Kidney (tissue), 22 donors: ENCODE measurements at places on chromosomes 1 and 21. TPM values are rescaled to one million over a fixed set of nuclear protein-coding genes. Genes with fewer than 3 reads are reported as not detected.

DNA sequence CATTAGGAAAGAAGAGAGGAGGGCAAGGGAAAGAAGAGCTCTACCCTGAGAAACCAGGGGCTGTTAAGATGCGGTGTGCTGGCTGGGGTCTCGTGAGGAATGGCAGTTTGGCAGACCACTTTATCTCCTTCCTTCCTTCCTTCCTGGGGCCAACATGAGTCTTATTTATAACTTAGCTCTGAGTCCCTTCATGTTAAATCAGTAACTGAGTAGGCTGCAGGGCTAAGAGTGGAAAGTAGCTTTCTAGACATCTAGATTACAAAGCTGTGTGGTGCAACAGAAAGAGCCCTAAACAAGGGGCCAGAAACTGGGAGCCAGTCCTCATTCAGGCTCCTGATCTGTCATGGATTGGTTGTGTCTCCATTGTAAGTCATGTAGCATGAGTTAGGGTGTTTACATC lies 135.4 kb upstream of the DUSP10 start:
- H3K27ac ChIP-seq = no peak overlapping the region
- no peak for DNase-seq
- no peaks in the 10 kb centered on the region for H3K27me3 ChIP-seq
- no peaks in the 10 kb centered on the region for H3K36me3 ChIP-seq
- no peak overlapping the region for H3K4me3 ChIP-seq

DNA sequence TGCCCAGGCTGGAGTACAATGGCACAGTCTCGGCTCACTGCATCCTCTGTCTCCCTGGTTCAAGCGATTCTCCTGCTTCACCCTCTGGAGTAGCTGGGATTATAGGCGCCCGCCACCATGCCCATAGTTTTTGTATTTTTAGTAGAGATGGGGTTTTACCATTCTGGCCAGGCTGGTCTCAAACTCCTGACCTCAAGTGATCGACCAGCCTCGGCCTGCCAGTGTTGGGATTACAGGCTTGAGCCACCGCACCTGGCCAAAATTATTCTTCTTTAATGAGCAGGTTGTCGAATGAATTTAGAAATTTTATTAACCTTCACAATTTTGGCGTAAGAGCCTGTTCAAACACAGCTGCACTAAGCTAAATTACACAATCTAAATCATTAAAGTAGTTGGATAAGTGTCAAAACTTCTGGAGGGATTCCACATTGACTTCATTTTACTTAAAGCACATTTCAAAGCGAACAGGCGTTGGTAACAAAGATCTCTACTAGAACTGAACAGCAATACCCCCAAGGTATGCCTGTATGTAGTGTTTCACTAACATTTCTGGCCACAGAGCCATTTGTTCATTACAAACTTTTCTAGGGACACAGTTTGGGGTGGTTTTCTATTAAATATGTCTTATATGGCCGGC lies 5.2 kb upstream of the CTH start:
- H3K4me1 ChIP-seq = no peaks in the 10 kb centered on the region
- H3K27ac ChIP-seq = no peak overlapping the region
- no peak overlapping the region for H3K4me3 ChIP-seq
- DNase-seq = no peak
- H3K27me3 ChIP-seq = no peaks in the 10 kb centered on the region
- no peaks in the 10 kb centered on the region for H3K36me3 ChIP-seq

DNA sequence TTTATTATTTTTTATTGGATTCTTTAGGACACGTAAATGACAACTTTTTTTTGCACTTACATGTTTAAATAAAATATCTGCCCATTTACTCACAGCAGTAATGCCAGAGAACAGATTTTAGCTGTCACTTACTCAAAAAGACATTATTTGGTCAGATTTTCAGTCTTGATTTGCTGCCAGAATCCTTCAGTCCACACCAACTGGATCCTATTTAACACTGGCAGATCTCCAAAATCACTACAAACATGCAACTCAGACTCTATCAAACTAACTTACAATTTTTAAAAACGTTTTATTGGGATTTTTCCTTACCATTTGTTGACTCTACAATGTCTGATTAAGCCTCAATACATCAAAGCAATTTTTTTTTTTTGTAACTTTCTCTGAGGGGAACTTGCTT lies 11.1 kb downstream of the ATP6V1G3 start:
- no peak overlapping the region for H3K27ac ChIP-seq
- no peak overlapping the region for H3K4me3 ChIP-seq
- DNase-seq = peak; percentile 26
- no peaks in the 10 kb centered on the region for H3K36me3 ChIP-seq
- no peaks in the 10 kb centered on the region for H3K27me3 ChIP-seq

GRCh38 chr1:167819849-167820683 lies 93.9 kb downstream of the ADCY10 start:
- peak overlapping the region; percentile 14 for H3K4me3 ChIP-seq
- H3K4me1 ChIP-seq = no peaks in the 10 kb centered on the region
- H3K27me3 ChIP-seq = no peaks in the 10 kb centered on the region
- peak; percentile 84 for DNase-seq

Gene GLIS1
- 3.3 TPM for total RNA-seq

GRCh38 chr1:109243860-109244552 lies 5.3 kb upstream of the CELSR2 start:
- H3K27ac ChIP-seq = no peak overlapping the region
- DNase-seq = no peak
- H3K4me3 ChIP-seq = no peak overlapping the region

DNA sequence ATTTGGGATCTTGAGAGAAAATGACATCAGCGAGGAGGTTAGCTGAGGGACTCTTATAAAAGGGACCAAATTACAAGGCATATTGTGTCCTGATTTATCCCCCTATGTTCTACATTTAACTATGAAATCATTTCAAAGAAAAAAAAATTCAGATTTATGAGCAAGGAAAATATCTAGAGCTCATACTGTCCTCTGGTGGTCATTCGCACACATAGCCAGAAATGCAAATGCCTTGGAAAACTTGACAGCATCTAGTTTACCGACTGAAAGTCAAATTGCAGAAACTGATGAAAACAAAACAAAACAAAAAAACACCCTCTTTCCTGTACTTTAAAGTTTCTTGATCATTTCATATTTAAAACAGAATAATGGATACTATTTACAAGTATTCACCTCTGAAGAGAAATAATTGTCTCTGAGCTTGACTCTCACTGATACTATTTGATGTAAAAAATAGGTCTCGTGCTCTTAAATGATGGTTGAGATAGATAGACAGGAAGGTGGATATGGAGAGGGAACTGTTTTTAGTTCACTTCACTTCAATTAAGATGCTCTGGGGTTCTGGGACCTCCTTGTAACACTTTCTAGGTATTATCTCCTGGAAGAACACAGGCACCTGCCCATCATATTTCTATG lies 253.8 kb downstream of the PCP4 start:
- DNase-seq = no peak
- no peaks in the 10 kb centered on the region for H3K36me3 ChIP-seq
- H3K27ac ChIP-seq = no peak overlapping the region
- H3K4me3 ChIP-seq = no peak overlapping the region
- no peaks in the 10 kb centered on the region for H3K4me1 ChIP-seq

Gene TMEM240
- total RNA-seq = 1.9 TPM

Gene TGFBR3
- 57.9 TPM for total RNA-seq

DNA sequence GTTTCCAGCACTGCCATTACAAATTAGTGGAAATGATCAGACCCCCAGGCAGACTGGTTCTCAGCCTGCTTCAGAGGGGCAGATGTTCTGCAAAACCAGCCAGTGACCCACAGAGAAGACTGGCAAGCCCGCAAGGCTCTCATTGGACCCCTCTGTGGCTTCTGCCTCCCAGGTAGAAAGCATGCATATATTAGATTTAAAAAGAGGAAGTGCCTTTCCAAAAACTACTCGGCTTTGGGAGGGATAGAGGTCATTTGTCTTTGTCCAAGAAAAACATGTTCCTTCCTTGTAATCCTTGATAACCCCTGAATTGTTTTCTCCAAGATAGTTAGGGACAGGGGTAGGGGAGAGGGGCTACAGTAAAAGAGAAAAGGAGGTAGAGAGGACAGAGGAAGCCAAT lies 11.8 kb downstream of the HIVEP3 start:
- peaks cover 6% of the 10 kb centered on the region for H3K4me1 ChIP-seq
- H3K36me3 ChIP-seq = no peaks in the 10 kb centered on the region
- no peak overlapping the region for H3K27ac ChIP-seq
- DNase-seq = no peak
- no peak overlapping the region for H3K4me3 ChIP-seq
- H3K27me3 ChIP-seq = no peaks in the 10 kb centered on the region

DNA sequence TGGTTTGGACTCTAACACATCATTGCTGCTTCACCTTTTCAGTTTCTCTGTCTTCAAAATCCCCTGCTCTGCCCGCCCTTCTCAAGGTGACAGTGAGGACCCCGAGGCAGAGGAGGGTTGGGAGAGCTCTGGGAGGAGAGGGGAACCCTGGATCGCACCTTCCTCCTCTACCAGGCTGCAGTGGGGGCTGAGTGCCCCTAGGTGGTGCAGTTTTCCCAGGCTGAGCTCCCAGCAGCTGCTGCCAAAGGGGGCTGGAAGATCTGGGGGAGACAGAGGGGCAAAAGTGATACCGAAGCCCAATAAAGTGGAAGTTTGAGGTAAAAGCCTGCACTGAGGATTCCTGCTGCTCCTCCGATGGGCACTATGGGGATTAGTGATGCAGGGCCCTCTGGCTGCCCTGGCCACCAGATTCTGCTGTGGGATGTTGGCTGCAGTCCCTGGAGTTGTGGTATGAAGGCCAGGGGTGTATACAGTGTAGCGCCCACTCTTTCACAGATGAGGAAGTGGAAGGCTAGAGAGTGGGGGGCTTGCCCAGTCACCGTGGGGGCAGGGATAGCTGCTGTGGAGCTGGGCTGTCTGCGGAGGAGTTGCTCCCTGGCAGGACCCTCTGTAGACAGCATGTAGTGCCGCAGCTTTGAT lies 40.7 kb upstream of the SCMH1 start:
- DNase-seq = peak; percentile 57
- no peaks in the 10 kb centered on the region for H3K27me3 ChIP-seq
- H3K27ac ChIP-seq = no peak overlapping the region
- H3K4me1 ChIP-seq = no peaks in the 10 kb centered on the region
- no peaks in the 10 kb centered on the region for H3K36me3 ChIP-seq
- no peak overlapping the region for H3K4me3 ChIP-seq

Gene SIPA1L2
- total RNA-seq = 20.2 TPM

DNA sequence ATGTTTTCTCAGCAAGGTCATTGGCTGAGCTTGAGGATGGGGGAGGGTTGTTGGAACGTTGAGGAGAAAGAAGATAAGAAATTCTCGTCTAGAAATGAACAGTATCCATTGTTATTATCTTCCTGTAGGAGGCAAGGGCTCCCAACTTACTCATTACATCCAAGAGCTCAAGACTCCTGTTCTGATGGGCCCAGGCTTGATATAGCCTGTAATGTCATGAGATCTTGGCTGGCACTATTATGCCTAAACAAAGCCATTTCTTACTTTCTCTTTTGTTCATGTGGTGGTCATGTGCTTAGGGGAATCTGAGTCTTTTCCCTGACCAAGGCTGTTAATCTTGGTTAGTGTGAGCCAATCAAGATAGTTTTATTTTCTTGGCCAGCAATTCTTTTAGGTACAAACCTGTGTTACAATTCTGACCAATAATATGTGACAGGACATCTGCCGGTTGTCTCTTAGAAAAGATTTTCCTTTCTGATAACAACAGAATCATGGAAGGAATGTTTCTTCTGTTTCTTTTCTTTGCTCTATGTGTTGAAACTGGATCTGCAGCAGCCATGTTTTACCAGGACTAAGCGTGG lies 15.2 kb upstream of the IGSF3 start:
- no peaks in the 10 kb centered on the region for H3K27me3 ChIP-seq
- H3K27ac ChIP-seq = no peak overlapping the region
- no peaks in the 10 kb centered on the region for H3K36me3 ChIP-seq
- H3K4me3 ChIP-seq = no peak overlapping the region

DNA sequence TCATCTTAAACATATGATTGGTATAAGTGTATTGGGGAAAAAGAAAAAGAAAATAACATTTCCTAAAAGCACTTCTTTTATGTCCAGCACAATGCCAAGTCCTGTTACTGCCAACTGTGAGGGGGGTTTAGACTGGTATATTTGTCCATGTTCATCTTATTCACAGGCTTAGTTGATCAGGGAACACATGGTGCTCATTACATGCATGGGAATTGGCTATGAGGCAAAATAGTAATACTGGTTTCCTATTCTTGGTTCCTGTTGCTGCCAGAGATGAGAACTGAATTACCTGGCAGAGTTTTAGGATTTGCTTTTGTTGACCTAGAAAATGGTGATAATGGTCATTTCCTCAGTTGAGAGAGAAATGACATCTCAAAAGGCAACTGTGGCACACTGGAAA lies 398.8 kb downstream of the DUSP10 start:
- H3K4me3 ChIP-seq = no peak overlapping the region
- DNase-seq = no peak
- H3K27me3 ChIP-seq = no peaks in the 10 kb centered on the region
- no peaks in the 10 kb centered on the region for H3K4me1 ChIP-seq

DNA sequence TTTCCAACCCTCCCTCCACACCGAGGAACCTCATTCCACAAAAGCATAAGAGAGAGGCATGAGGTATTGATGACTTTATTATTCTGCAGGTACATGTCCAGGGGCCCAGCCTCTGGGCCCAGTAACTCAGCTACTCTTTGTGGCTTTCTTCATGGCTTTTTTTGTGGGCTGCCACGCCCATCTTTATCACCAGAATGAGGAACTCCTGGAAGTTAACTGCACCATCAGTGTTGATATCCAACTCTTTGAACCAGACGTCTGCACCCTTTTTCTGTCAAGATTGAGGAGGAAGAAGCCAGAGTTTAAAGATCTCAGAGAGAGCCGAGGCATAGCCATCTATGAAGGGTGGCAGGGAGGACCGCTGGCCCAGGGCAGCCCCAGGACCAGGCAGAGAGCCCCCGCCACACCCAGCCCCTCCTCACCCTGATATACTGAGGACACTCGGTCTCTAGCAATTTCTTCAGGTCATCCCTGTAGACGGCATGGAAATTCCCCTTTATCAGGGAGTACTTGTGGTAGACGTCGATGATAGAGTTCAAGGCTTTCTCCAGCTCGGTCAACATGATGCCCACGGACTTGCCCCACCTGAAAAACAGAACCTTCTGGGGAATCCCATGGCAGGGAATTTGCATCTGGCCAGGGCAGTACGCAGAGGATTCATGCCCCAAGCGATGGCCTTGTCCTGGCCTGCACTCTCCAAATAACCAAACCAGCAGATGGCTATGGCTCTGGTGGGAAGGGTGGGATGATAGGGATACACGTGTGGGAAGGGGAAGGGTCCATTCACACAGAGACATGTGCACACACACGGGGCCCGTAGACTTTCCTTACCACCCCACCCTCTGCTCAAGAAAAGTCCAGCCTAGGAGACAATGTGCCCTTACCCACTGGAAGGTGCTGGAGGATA lies 647 bp downstream of the S100A8 start:
- no peak for DNase-seq
- H3K4me1 ChIP-seq = no peaks in the 10 kb centered on the region
- H3K27me3 ChIP-seq = no peaks in the 10 kb centered on the region
- H3K4me3 ChIP-seq = no peak overlapping the region
- no peaks in the 10 kb centered on the region for H3K36me3 ChIP-seq

- no peak overlapping the region for H3K27ac ChIP-seq
- no peak for DNase-seq
- H3K4me1 ChIP-seq = peaks cover 6% of the 10 kb centered on the region
- no peaks in the 10 kb centered on the region for H3K27me3 ChIP-seq
- no peak overlapping the region for H3K4me3 ChIP-seq
These were observed 8.8 kb upstream of the LAMB3 start for GRCh38 chr1:209661071-209661470.
